ENCODE measurements at places on chromosomes 6 and 20.
A peak's percentile ranks its signal among the peaks of the same experiment; 100 is the strongest.

DNA sequence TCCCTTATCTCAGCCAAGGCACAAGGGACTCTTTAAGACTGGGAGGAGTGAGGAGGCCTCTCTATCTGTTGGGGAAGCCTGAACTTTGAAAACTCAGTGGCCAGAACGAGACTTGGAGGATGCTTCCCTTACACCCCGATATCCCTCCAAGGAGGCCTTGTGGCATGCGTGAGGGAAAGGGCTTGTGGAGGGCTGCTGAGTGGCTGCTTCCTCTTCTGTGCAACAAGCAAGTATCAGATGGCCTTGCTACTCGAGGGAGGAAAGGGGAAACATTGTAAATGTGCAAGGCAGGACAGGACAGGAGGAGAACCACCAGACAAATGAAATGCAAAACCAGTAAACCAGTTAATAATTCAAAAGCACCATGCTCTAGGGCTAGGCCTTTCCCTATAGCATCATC lies 306.5 kb upstream of the MAP3K7 start:
- no peak for DNase-seq

DNA sequence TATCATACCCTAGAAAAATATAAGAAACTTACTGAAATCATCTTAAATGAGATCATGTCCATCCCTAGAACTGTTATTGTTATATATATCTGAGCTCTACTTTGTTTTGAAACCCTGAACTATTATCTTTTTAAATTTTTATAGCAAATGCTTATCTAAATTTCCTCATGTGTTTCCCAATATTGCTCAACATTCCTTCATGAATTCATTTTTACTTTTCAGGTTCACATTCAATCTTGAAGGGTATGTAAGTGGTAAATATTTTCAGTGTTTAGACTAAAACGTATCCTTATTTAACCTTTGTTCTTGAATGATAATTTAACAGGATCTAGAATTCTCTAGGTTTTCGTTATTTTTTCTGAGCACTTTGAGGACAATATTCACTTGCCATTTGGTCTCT lies 23.9 kb downstream of the PDE7B start:
- DNase-seq, result no peak

GRCh38 chr6:149464411-149464810 lies 20.4 kb downstream of the ZC3H12D start:
- no peak for DNase-seq

GRCh38 chr6:24883618-24884017 lies 52.1 kb downstream of the RIPOR2 start:
- DNase-seq, result no peak

DNA sequence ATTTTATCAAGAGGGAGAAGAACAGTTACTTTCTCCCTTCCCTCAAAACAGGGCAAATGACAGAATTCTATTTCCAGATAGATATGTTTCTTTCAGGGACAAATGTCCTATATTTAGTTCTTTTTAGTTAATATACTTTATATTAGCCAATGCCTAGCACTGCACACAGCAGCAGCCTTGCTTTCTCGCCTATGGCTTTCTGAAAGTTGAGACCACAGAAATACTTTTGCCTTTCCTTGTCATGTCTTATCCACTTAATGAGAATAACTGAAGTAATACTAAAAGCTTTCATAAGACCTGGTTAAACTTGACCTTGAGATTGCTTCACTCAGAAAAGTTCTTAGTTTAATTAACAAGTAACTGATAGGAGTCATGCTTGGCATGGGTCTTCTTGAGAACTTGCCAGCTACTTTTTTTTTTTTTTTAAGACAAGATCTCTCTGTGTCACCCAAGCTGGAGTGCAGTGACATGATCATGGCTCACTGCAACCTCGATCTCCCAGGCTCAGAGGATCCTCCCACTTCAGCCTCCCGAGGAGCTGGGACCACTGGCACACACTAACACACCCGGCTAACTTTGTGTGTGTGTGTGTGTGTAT lies 159.3 kb downstream of the CDKAL1 start:
- no peak for DNase-seq

DNA sequence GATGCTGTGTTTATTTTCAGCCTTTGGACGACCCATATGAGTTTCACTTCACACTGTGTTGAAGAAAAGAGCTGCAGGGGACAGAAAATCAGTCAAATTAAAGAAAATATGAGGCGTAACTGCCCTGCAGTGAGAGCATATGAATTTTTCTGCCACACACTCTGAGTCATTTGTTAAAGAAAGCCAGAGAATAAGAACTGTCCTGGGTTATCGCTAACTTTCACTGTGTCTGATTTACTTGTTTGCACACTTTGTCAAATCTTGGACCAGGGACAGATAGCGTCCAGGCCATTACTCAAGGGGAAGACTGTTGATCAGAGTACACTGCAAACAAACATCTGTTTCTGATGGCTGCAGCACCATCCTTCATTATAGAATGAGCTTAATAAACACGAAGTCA lies 126.8 kb upstream of the AGPAT4 start:
- DNase-seq, result no peak

- no peak for DNase-seq
Observed at GRCh38 chr6:72659754-72660153, 37.9 kb downstream of the KCNQ5 start.

DNA sequence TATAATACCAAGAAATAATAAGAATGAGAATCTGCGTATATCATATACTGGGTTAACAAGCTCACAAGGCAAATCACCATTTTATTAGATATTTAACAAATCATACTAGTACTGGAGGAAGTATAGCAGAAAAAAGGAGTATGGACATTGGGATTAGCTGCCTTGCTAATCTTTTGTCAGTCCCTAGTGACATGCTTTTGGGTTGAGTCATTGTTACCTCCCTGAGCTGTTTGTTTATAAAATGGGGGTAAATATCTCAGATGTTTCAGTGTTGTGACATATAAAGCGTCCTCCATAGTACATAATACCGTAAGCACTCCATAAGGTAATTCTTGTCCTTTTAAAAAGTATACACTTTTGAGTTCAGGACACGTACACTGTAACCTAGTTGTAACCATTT lies 107.0 kb downstream of the ESR1 start:
- DNase-seq, result no peak

GRCh38 chr6:156033598-156033997 lies 578.0 kb upstream of the NOX3 start:
- no peak for DNase-seq

DNA sequence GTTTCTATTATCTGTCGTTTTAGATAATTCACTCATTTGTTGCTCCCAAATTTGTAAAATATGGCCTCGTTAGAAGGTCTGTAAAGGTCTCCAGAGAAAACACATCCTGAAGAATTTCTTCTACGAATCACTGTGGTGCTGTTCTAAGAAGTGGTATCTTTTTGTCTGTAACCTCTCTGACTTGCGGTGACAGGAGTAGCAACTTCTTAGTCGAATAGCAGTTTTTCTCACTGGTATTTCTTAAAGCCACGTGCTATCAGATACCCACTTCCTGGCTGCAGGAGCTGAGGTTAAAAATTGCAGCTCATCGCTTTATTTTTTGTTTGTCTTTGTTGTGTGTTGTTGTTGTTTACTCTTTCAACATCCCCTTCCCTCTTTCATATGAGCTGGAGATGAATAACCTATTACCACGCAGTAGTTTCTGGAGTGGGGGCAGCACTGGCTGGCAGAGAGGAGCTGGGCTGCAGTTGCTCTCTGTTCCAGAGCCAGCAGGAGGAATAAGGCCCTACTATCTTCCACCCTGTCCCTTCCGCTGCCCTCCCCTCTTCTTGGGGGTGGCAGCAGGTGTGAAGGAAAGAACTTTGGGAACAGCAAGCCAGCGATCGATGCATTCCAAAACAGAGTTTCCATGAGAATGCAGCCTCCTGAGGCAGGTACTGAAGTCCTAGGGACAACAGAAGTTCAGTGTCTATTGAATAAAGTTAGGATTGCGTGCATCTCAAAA lies 64.7 kb downstream of the C6orf118 start:
- DNase-seq, result no peak

DNA sequence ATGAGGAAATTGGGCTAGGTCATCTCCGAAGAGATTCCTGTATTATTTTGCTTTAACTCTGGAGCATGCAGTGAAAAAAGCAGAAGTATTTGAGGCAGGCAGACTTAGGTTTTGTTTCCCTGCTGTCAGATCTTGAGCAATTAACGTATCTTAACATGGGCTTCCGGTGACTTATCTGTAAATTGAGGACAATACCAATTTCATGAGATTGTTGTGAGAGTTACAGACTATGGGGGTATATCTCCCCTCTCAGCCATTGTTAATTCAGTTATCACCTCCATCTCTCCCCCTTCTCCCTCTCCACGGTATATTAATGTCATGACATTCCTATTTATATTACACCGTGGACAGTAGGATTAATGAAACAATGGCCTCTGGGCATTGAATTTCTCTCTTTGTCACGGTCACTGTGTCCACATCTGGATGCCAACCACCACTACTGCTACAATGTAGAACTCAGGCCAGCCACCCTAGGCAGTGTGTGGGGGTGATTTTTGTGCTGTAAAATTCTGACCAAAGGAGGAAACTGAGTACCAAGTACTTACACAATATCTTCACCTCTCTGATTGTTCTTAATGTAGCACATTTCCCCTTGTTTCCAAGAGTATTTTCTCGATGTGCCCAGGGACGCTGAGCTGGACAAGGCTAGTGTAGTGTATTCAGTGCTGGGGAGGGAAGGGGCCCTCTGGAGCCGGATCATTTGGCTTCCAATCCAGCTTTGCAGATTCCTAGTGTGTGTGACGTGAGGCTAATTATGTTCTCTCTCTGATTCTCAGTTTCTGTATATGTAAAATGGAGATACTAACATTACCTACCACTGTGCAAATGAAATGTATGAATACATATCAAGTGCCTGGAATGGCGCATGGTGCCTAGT lies 77.2 kb downstream of the GCNT2 start:
- no peak for DNase-seq

- no peak for DNase-seq
Observed at GRCh38 chr6:35722121-35722761, 14.6 kb upstream of the ARMC12 start.

GRCh38 chr6:7282097-7282906 lies 30.7 kb downstream of the SSR1 start:
- no peak for DNase-seq

- DNase-seq, result no peak
Observed at GRCh38 chr6:15708231-15708630, 45.4 kb upstream of the DTNBP1 start.

DNA sequence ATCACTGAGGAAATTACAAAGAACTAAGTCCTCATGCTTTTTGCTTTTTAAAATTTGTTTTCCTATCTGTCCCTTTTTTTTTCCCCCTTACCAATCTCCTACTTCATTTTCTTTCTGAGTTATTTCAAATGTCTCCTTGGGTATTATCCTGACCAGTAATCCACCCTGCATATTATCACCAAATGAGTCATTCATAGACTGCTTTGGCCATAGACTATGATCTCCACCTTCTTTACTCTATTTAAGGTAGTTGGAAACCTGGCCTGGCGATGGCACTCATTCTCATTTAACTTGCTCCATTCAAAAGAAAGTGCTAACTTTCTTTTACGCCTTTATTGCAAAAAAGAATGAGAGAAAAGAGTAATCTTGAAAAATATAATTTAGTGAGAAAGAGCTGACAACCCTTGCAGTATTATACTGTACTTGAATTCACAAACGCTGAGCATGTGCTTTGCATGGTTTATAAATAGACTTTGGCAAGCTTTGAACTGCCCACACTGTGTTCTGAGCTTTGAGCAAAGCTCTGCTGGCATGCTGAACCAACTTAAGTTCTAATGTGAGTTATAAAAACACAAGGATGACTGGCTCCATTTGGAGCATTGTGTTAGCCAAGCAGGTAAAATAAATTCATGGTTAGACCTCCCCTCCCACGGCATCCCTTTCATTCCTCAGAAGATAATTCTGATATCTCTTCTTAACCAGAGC lies 198.9 kb downstream of the NKAIN2 start:
- no peak for DNase-seq

GRCh38 chr20:33217052-33217451 lies at the start of gene BPIFA3:
TSS of gene BPIFA3 (plus strand) at chr20:33217352. CDS start at chr20:33217537, 185 bp downstream.
- DNase-seq, result no peak

GRCh38 chr6:3195695-3196497 lies 31.6 kb downstream of the TUBB2B start:
- DNase-seq, result no peak

DNA sequence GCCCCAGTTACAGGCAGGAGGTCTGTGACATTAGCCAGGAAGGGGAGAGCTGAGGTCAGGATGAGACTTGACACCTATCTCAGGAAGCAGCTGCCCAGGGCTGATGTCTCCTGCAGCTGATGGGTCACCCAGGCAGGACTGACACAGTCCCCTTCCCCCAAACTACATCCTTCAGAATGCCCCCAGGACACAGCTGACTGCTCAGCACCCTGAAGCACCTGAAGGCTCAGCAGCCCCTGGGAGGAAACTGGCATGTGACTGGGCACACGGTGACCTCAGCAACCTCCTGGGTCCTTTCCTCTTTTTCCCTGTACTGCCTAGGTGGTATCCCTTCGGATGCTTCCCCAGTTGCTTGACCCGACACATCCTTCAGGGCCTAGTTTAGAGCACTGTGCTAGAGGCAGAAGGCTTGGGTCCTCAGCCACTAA lies 1.9 kb downstream of the SDC4 start:
- DNase-seq, result no peak

- DNase-seq, result peak; percentile 59
Observed at GRCh38 chr6:34189806-34190503, 44.1 kb upstream of the GRM4 start.

DNA sequence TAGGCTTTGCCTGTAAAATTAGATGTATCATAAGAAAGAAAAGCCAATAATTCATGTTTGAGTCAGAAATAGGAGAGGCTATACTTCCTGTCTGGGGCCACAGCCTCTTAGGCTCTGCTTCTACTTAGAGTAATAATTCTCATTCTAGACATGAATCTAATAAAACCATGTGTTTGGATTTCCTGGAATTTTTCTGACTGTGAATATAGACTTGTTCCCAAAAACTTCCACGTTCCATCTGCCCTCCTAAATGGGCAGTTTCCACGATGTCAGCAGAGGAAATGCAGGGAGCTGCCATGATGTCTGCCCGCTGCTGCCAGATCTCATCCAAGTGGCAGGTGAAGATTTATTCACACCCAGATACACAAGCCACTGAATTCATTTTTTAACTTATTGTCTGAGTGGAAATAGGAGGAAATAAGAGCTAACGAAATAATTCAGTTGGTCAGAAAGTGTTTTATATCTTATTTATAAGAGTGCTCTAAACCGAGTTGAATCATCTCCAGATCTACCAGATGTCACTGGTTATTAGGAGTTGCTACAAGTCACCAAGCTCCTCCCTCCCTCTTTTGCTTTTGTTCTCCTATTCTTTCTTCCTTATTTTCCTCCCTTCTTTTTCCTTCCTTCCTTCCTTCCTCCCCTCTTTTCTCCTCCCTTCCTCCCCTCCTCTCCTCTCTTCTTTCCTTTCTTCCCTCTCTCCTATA lies 69.3 kb downstream of the ALDH8A1 start:
- DNase-seq, result no peak
